ENCODE measurements at places on chromosomes 2 and 18.

DNA sequence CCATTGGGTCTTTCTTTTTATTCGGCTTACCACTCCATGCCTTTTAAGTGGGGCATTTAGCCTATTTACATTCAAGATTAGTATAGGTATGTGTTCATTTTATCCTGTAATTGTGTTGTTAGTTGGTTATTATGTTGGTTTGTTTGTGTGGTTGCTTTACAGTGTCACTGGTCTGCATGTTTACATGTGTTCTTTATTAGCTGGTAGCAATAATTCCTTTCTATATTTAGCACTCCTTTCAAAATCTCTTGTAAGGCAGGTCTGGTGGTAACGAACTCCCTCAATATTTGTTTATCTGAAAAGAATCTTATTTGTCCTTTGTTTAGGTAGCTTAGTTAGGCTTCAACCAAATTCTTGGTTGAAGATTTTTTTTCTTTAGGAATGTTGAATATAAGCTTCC is 68.7 kb upstream of the XDH start:
- DNase-seq: no peak

DNA sequence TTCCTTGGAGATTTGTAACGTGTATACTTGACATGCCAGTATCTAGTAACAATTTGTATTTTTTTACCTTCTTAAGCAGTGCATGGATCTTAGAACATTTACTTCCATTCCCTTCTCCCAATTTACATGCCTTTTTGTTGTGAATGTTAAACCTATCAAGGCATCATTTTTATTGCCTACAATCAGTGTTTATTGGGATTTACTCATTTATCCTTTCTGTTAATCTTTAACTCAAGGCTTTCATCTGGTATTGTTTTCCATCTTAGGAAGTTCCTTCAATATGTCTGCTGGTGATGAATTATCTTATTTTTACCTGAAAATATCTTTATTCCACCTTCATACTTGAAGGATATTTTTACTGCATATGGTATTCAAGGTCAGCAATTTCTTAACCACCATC is 88.5 kb upstream of the EMILIN2 start:
- no peak for DNase-seq

DNA sequence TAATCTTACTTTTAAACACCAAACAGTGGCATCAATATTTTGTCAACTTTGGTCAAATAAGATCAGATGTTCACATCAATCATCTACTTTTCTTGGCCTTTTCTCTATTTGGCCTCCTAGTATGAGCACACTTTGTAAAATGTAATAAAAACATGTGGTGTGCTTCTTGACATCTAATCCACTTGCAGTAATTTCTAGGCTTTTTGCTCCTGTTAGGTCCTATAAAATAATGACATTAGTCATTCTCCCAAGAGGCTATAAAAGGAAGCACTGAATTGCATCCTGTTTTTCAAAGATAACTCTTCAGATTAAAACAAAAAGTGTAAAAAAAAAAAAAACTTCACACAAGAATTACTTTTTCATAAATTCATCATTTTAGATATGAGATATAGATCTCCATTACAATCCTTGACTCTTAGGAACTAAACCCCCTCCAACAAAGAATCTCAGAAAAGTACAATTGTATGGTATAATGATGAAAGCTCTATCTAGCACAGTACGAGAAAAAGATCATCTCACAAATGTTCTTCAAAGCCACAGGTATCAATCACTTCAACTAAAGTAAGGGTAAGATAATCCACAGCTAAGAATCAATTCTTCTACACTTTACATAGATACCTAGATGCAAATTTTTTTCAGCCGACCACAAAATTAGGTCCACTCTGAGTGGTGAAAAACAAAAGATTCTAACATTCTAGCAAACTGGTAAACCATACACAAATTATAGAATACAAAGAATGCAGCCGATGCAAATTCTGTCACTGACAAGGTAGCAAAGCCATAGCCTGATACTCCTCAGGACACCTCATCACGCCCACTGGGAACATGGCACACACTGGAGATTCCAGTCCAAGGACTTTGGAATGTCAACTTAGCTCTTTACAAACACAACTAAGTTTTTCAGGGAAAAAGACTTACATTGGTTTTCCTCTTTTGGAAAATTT is 2.7 kb downstream of the BCL2 start:
- DNase-seq: no peak

DNA sequence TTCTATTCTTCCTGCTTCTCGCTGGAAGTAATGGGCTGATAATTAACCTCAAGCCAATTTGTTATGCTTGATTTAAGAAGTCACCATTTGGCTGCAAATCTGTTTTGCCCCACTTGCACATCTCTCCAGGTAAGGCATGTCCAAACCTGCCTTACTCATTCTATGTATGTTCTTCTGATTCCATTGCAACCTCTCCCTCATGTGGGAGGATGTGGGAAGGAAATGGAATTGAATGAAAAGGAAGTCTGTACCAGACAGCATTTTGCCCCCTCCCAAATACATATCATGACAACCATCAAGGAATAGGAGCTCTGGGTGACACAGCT is 131.7 kb downstream of the NRP2 start:
- DNase-seq: no peak

DNA sequence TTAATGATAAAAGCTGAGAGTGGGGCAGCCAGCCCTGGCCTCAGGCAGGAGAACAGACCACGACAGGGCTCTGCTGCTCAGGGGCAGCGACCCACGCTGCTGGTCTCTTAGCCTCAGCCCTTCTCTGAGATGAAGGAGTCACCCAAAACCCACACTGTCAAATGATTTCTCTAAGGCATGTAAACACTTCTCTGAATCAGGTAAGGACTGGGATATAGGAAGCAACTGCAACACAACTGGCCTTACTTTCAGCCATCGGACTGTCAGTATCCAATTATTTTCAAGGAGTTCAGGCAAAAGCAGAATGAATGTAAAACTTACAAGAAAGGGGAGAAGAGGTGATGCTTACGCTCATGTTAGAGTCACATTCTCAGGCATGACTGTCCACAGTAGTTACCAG is 21.8 kb downstream of the ERFE start:
- DNase-seq: no peak

Data from CD4-positive, alpha-beta T cell treated with Interleukin-15 for 1 hour (primary cell).